Endodermal cell (in vitro differentiated cells): ENCODE measurements at places on chromosomes 4 and X. TPM values are rescaled to one million over a fixed set of nuclear protein-coding genes. Genes with fewer than 3 reads are reported as not detected.

The KLHL15 gene
- total RNA-seq: 15.5 and 15.6 TPM in 2 replicates

The KLHL13 gene
- 6.8 to 12.4 TPM (median 12.0 TPM) in 3 replicates for total RNA-seq

The BRS3 gene
- total RNA-seq: not detected in 2 replicates

DNA sequence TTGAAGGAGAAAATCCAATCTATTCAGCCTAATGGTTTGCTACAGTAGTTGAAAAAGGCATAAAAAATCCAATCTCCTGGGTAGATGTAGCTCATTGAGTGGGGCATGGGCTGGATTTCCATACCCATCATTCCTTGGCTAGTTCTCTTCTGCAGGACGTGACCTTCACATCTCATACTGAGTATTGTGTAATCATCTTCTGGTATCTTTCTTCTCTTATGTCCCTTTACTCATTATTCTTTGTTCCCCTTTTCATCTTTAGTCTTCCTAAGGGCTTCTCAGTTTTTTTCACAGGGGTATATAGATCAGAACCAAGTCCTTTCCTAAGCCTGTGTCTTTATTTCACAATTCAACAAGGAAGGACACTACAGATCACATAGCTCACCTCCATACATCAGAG, 727.6 kb upstream of the MAGEB2 start:
- no peak for DNase-seq
- H3K27ac ChIP-seq: no peak overlapping the region
- H3K36me3 ChIP-seq: no peaks in the 10 kb centered on the region

DNA sequence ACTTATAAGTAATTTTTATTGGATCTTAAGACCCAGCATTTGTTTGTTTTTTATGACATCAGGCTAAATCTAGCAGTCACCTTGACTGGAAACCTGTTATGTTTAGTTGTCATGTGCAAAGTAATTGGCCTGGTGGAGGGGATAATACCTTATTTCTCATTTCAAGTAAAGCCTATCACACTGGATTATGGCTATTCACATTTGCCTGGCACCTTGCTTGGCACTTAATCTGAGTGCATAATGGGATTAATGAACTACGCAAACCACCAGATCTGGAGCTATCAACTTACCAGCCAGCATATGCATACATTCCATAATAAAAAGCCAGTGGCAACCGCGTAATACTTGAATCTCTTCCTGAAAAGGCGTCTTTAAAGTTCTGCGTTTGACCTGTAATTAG, 23.2 kb downstream of the SLC7A11 start:
- no peak overlapping the region for H3K4me3 ChIP-seq
- H3K27me3 ChIP-seq: no peaks in the 10 kb centered on the region
- no peak for DNase-seq
- H3K36me3 ChIP-seq: no peaks in the 10 kb centered on the region

DNA sequence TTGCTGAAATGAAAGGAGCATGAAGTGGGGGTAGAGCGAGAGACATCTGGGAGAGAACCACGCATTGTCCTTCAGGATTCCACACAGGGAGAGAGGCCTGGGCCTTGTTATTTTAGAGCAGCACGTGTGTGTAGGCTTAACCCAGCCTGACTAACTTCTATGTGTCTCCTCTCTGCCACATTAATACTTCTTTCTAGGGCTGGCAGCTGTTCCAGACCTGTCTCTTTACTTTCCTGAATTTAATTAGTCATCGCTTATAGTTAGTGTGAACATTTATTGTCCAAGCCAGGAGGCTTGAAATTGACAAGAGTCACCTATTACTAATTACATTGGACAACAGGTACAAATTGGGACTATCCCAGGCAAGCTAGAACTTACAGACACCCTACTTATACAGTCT, 51.3 kb downstream of the SMAD1 start:
- H3K36me3 ChIP-seq: no peaks in the 10 kb centered on the region
- no peaks in the 10 kb centered on the region for H3K27me3 ChIP-seq
- no peak overlapping the region for H3K4me3 ChIP-seq
- DNase-seq: no peak
- H3K4me1 ChIP-seq: no peaks in the 10 kb centered on the region
